Fibroblast of villous mesenchyme (primary cell): ENCODE measurements at places on chromosomes 12 and 14.
A peak's percentile ranks its signal among the peaks of the same experiment; 100 is the strongest.

- peak; percentile 73 for DNase-seq
These were observed 12.5 kb downstream of the PRDM4 start for GRCh38 chr12:107748472-107748871.

- no peak for DNase-seq
These were observed 638.4 kb downstream of the FLRT2 start for GRCh38 chr14:86168371-86168770.

GRCh38 chr14:85409481-85410210, 120.3 kb upstream of the FLRT2 start:
- peak; percentile 17 for DNase-seq

GRCh38 chr12:2561367-2561766, 233.4 kb upstream of the FKBP4 start:
- no peak for DNase-seq

DNA sequence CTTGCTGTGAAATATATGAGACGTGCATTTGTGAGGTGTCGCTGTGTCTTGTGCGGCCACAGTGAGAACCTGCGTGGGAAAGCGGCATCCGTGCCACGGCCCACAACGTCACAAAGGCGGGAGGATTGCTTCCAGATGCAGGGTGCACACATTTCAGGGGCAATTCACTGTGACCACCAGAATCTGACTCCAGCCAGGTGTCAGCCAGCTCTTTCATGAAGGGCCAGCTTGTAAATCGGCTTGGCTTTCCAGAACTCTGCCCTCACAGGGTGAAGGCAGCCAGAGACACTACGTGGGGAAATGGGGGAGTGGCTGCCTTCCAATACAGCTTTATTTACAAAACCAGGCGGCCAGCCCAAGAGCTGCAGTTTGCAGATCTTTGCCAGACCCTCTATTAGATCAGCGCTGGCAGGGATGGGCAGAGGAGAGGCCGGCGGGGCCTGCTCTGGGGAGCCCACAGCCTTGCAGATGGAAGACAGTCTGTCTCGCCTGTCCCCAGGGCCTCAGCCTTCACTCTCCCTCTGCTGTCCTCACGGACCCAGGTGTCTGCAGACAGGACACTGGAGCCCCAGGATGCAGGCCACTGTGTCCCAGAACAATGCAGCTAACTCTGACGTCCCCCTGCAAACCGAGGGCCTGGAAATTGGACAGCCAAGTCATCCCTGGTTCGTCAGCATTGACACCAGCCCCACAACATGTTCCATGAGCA, 53.5 kb downstream of the ADGRD1 start:
- no peak for DNase-seq

DNA sequence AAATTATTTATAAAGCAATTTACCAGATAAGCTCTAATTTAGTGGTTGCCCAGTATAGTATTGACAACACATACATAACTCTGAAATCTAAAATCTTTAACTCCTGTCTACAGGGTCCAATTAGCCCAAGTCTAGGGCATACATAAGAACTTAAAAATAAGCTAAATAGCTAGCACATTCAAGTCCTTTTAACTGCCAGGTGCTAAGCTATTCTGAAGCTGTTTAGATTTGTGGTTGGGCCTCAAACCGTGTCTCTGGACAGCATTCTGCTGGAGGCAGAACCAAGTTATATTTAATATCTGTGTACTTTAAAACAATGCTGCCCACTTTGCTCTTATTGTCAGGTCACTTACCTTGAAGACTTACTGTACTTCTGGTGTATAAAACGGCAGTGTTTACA, 19.0 kb downstream of the RPS6KA5 start:
- no peak for DNase-seq

- peak; percentile 3 for DNase-seq
These were observed 65.3 kb downstream of the BLTP3B start for GRCh38 chr12:100077367-100077766.

DNA sequence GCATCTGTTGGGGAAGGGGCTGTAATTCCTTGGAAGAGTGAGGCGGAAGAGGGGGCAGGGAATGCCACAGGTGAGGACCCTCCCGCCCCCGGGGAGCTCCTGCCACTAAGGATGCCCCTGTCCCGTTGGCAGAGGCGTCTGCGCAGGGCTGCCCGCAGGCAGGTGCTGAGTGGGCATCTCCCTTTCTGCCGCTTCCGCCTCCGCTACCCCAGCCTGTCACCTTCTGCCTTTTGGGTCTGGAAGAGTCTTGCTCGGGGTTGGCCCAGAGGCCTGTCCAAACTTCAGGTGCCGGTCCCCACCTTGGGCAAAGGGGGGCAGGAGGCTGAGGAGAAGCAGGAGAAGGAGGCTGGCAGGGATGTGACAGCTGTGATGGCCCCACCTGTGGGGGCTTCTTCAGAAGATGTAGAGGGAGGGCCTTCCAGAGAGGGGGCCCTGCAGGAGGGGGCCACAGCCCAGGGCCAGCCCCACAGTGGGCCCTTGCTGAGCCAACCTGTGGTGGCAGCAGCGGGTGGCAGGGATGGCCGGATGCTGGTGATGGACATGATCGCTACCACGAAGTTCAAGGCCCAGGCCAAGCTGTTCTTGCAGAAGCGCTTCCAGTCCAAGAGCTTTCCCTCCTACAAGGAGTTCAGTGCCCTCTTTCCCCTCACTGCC, 10.0 kb downstream of the VRTN start:
- no peak for DNase-seq

GRCh38 chr12:6843118-6843902, 2.6 kb downstream of the GNB3 start:
- DNase-seq, result no peak

DNA sequence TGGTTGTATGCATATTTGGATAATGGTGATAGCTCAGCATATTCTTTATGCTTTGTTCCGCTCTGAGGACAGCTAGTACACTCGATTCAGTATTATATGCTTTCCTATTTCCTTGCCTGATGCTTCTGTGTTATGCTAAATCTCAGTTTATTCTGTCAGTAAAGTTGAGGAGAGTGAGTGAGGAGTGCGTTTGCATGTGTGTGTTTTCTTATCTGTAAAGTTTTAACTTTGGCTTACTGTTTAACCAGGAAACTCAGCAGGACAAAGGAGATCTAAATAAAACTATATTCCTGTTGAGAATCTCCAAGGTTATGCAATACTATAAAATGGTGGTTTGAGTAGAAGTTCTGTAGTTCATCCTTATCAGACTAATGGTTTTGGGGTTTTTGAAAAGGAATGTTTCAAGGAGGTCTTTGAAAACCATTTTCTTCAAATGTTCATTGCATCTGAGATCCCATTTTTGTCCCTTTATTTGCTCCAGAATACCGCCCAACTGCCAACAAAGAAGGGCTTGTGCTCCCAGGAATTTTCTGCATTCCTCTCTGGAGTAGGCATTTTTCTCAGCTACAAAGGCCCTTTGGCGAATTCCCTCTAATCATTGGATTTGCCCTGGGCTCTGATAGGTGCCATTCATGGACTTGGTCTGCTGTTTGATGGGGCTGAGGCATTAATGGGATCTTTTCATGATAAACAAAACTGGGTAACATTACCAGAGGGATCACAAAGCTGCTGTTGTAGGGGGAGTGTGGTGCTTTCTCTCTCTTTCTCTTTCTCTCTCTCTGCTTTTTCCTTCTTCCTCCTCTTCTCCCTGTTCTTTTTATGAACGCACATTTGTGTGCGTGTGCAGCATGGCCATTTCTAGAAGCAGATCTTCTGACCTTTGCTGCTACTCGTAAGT, 71.7 kb downstream of the HMGA2 start:
- peak; percentile 61 for DNase-seq

GRCh38 chr12:94111302-94111701, 37.1 kb upstream of the PLXNC1 start:
- no peak for DNase-seq

GRCh38 chr14:80522411-80522810, 311.1 kb upstream of the DIO2 start:
- DNase-seq, result no peak

- no peak for DNase-seq
These were observed 43.4 kb upstream of the ST8SIA1 start for GRCh38 chr12:22377731-22378496.

- no peak for DNase-seq
These were observed 145.8 kb downstream of the TSPAN9 start for GRCh38 chr12:3222979-3223378.

DNA sequence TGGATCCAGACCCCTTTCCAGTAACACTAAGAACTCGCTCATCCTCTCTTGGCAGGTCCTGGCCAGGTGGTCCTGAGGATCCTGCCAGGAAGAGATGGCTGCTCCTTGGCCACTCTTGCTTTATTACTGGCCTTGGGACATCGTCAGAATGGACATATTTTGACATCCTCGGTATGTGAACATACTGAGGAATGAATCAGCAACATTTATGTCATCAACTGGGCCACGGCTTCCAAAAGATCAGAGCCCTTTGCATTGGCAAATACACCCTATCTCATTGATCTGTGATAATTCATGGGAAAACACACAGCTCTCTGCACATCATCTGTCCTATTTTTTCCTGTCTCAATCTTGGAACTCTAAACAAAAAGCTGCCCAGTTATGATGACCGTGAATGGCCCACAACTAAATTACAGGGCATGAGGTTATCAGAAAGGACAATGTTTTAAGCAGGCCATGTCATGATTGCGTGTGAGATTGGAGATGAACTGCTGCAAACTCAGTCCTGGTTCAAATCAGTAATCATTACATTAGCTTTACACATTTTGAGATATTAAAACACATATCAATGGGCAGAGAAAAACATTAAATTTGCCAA, 1325.8 kb downstream of the AACS start:
- DNase-seq, result peak; percentile 35

DNA sequence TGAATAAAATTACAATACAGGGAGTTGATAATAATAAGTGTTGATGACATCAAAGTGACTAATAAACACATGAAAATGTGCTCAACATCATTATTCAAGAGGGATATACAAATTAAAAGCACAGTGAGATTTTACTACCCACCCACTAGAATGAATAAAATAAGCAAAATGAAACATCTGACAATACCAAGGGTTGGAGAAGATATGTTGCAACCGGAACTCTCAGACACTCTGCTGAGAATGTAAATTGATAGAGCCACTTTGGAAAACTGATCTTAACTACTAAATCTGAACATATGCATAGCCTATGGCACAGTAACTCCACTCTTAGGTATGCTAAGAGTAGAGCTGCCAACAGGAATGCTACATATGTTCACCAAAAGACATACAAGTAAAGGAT, 44.0 kb upstream of the CEP83 start:
- DNase-seq, result no peak

DNA sequence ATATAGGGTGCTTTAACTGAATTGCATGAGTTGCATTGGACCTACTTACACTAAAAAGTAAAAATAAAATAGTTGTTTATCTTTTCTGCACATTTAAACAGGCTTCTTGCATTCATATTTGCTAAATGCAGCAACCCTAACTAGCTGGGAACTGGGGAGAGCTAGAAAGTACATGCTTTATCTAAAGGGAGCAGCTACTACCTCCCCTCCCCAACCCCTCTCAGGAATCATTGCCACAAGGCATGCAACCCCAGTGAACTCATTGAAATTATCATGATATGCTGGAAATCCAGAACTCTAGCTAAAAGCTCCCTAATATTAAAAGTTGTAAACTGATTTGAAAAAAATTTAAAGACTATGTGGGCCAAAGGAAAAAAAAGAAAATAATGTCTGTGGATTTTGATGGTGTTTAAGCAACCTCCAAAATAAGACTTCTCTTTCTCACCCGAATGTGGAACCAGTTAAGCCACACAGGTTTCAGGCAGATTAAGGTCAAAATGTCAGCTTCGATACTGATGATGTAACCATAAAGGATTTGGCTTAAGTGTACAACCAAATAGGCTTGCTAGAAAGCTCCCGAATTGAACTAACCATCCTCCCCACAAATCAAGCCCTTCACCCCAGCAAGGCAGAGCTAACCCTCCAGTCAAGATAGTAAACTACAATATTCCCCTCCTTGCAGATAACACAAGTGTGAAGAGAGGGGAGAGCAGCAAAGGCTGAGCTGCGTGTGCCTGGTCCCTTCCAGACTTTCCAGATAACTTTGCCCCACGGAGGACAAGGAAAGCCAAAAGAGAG, 13.8 kb upstream of the POC1B start:
- no peak for DNase-seq

- no peak for DNase-seq
These were observed 13.6 kb upstream of the GNG2 start for GRCh38 chr14:51846631-51847488.

- peak; percentile 34 for DNase-seq
These were observed 32.4 kb downstream of the EPS8 start for GRCh38 chr12:15756822-15757221.

DNA sequence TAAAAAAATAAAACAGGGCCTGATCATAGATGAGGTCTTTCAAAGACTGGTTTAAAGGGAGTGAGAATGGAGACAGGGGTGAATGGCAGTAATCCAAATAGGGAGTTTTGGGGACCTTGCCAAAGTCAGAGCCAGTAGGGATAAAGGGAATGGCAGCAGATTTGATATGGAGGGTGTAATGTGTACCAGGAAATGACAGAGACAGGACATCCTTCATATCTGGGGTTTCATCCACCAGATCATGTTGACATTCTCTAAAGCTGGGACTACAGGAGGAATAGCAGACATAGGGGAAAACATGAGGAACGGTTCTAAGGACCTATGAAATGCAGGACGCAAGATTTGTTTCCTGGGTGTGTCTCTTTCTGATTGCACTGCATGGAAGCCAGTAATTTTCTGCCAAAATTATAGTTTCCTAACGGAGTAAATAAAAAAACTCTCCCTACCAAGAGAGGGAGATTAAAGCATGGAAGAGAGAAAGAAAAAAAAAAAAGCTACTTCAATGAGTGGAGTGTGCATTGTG, 169.9 kb downstream of the PRKD1 start:
- DNase-seq, result no peak

- DNase-seq, result no peak
These were observed 128.0 kb upstream of the PWP1 start for GRCh38 chr12:107557589-107558100.

- DNase-seq, result no peak
These were observed 15.1 kb downstream of the CD9 start for GRCh38 chr12:6215120-6215807.

- no peak for DNase-seq
These were observed 49.8 kb downstream of the PAPLN start for GRCh38 chr14:73287071-73287470.

DNA sequence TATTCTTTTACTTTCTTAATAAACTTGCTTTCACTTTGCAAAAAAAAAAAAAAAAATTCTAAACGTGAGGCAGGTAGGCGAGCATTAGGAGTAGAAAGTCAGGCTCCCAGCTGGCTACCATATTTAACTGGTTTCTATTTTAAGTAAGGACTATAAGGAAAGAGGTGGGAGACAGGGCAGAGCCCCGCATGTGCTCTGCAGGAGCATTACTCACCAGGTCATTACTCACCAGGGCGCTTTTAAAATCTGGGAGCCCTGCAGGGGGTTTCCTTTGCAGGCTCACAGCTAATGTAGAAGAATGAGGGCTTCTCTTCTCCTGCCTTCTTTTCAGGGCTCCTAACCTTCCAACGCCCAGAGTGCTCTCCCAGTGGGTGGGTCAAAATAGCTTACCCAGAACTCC, 14.0 kb upstream of the DPF3 start:
- DNase-seq, result peak; percentile 51
